CD14-positive monocyte (primary cell): ENCODE measurements at places on chromosomes 7 and 10.

DNA sequence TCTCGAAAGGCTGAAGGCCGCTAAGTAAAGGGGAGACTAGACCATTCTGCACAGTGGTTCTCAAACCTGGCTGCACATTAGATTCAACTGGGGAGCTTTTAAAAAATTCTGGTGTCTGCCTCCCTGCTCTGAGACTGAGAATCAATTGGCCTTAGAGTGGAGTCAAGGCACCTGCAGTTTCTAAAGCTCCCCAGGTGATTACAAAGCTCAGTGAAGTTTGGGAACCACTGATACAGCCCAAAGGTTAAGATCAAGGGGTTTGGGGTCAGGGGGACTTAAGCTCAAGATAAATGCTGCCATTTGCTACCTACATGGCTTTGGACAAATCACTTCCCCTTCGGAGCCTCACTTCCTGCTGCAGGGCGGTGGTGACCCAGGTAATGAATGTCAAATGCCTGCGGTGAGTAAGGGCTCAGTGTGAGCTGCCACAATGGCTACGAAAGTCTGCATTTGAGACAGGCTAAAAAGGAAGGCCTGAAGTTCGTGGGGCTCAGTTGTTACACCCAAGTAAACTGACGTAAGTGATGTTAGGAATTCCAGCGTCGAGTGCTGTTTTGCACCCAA, 72.3 kb downstream of the TLL2 start:
- DNase-seq = no peak

DNA sequence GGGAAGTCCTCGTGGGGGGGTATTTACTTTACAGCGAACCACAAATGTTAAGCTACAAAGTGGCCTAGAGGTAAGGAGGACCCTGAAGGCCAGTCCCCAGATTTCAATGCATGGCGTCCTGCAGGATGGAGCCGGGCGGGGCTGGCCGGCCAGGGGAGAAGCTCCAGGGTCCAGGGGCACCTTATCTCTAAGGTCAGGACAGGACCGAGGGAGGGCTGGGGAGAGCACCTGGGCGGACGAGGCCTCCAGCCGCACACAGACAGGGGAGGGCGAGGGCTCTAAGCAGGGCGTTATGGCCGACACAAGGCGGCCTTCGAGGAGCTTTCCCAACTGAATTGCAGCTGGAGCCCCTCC, 96.4 kb upstream of the DIP2C start:
- no peak for DNase-seq

DNA sequence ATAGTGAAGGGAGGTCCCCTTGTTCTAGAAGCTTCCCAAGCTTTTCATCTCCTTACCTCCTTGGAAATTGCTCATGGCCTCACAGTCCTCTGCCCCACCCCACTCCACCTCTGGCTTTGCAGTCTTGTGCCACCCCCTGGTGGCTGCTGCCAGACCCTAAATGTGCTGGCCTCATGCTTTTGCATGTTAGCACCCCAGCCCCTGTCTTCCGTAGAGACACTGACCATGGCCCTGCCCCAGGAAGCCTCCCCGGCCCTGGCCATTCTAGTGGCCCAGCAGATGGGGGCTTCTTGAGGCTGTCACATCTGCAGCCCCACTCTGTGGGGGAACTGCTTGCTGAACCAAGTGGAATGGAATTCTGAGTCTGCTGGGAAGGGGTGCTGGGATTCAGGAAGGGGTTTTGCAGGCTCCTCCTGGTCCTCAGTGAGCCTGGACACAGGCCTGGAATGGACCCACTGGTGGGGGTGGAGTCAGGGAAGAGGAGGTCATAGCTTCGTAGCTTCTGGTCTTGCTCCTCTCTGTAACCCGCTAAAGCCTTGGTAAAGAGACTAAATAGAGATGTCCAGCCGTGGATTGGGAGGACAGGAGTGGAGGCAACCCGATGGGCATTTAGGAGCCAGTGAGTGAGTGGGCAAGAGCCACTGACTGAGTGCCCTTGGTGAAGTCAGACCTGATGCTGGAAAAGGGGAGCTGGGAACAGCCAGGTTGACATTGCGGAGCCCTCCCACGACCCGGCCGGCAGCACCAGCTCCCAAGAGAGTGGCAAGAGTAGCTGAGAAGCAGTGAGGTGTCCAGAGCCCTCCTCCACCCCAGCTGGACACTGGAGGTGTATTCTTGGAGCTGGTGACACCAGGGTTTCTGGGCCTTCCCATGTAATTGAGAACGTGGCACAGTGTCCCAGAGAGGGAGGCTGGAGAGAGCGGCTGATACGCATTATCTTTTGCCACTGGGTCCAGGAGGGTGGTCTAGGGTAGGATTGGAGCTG, 20.9 kb downstream of the RAMP3 start:
- DNase-seq = no peak

DNA sequence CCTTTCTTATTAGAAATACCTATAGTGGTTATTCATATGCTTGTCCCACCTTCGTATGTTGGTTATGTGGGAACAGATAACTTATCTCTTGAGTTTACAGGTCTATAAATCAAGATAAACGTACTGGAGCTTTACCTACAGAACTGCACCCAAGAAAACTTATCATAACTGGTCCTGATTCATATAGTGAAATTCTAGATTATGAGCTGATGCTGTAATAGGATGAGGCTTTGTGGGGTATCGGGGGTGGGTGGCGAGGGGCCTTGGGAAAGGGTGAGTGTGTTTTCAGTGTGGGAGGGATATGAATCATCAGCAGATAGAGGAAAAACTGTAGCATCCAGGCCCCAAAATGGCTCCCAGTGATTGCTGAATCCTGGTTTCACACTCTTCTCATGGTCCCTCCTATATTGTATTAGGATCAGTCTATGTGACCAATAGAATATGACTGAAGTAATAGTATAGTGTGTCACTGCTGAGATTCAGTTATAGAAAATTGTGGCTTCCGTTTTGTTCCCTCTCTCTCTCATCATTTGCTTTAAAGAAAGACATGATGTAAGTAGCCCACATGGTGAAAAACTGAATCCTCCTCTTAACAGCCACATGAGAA, 706.8 kb upstream of the LRRTM3 start:
- DNase-seq = no peak

DNA sequence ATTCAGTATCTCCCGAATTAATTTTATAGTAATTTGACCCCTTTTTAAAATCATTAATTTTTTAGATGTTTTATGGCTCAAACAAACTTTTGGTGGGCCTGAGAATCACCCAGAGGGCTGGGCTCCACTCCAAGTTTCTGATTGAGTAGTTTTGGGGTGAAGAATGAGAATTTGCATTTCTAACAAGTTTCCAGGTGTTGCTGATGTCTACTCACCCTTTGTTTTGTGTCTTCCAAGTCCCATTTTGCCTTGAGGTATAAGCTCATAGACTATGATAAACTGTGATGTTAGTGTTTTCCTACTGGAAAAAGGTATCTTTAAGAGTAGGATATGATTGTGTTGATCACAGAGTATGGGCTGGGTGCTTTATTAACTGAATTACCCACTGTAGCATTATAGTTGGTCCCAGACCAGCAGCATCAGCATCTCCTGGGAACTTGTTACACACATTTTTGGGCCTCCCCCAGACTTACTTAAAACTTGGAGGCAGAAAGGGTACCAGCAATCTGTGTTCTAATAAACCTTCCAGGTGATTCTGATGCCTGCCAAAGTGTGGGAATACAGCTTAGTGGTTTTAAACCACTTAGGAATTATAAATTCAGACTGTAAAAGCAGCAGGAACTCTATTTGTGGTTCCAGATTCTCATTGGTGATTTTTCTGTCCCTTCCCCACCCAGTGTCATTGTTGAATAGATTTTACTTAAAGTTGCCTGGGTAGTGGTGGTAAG, 19.1 kb downstream of the ZNRF2 start:
- DNase-seq = no peak

DNA sequence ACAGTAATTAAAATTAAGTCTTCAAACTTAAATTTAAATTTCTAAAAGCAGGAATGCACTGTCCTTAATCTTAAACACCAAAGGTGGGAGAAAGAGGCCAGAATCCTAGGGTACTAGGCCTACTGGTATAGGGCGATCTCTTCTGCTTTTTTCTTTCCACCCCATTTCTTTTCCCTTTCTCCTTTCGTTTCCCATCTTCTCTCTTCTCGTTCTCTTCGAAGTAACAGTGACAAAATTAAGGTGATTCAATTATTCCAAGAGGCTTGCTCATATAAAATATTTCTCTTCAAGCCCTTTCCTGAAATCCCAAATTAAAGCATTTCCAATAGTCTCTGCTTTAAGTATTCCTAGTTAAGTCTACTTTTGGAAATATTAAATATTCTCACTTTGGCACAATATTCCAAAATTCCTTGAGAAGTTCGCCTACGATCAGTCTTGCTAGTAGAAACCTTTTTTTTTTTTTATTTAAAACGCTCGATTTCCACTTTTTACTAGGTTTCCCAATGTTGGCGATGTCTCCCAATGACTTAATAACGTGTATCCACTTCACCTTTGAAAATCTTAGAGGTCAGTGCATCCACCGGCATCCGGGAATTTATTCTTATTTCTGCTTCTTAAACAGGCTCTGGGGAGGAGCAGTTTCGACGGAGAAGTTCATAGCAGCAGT, 765 bp upstream of the LCOR start:
- DNase-seq = no peak

DNA sequence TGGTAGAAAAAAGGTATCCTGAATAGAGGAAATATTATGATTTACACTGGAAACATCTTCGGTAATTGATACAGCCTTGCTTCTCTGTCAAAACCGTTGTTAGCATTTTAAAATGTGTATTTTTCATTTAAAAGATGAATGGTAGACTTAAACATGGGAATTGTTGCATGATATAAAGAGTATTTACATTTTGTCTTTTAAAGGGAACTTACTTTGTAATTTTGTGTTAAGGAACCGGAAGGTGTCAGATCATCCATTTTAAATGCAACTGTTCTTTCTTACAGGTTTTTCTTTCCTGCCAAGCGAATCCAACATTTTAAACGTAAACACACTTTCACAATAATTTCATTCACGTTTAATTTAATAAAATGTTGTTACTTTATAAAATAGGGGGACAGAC, 1.8 kb upstream of the IGF2BP3 start:
- DNase-seq = no peak

GRCh38 chr10:110676016-110676415, 31.9 kb downstream of the RBM20 start:
- DNase-seq = no peak

- no peak for DNase-seq
Measured at GRCh38 chr7:1950066-1950451, 280.0 kb downstream of the ELFN1 start.

GRCh38 chr7:139773371-139773770, 4.4 kb downstream of the HIPK2 start:
- no peak for DNase-seq

- DNase-seq = no peak
Measured at GRCh38 chr10:99872367-99873162, 90.1 kb downstream of the ABCC2 start.

- DNase-seq = no peak
Measured at GRCh38 chr10:127157506-127158200, 38.7 kb downstream of the INSYN2A start.

- no peak for DNase-seq
Measured at GRCh38 chr10:13399752-13400151, 51.7 kb upstream of the SEPHS1 start.

DNA sequence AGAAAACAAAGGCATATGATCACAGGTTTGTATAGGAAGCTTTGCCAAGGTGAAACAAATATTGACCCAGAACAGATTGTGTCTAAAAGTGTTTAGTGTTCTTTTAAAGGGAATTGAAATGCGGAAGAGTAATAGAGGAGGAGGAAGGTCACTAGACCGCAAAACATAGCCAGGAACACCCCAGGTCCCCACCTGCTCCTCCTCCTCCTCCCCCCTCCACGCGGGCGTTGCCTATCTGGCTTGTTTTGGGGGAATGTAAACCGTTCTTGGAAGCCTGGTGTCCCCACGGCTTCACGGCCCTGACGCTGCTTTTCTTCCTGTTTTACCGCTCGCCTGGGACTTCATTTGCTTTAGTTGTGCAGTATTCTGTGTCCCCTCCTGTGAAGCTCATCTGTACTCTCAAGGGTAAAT, 81.0 kb upstream of the PFKP start:
- no peak for DNase-seq

DNA sequence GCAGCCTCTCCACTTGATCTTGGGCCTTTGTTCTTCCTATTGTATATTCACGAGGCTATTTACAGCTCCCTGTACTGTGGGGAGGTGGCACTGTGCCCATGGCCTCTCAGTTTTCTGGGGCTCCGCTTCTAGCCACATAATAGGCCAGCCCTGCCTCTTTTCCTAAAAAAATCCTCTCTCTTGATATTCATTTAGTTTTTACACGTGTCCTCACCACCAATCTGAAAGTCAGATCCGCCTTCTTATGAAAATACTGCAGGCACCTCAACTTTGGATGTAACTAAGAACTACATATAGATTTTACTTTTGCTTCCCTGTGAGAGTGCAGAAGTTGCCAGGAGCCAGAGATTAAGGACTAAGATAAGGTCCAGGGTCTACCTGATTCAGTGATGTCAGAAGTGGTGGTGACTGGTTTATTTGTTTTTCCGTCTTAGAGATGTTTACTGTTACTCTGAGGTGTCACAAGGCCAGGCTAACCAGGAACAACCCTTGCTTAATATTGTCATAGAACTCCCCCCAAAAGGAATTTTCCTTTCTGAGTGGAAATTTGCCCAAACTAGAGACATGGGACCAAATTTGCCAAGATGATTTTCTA, 7.8 kb downstream of the BAMBI start:
- no peak for DNase-seq

DNA sequence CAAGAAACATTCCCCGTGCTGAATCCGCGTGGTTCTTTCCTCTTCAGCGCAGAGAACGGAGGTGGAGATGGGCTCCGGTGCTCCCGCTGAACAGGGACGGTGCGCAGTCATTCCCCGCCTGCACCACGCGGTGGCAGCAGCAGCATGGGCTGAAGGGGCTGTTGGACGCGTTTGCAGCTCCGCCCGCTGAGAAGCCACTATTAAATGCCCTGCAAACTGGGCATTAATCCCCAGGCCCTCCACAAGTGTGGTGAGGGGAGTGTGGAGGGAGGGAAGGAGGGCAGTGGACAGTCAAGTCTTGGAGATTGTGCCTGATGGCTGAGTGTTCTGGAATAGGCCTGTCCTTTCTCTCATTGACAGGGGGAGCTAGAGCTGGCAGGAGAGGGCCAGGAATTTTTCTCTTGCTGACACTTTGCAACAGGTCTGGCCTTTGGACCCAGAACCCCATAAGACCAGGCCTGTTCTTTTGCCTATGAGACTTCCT, 240.2 kb upstream of the INHBA start:
- DNase-seq = peak; percentile 62

GRCh38 chr7:114048386-114049235, 129.8 kb upstream of the PPP1R3A start:
- no peak for DNase-seq

- DNase-seq = no peak
Measured at GRCh38 chr7:83546586-83546985, 102.4 kb downstream of the SEMA3E start.

DNA sequence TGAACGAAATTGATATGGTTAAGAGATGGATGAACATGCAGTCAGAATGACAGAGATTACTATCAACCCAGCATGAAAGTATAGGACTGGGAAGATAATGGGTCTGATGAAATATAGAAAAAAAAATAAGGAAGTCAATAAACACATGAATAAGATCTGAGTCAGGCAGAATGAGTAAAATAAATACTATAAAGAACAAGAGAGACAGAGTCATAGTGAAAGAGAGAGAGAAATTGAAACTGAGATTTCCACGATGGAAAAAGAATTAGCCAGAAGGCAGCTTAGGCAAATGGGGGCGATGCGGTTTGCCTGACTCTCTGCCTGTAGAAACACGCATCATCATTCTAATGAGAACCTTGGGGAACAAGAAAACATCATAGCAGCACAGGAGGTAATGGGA, 26.6 kb downstream of the SEMA3D start:
- no peak for DNase-seq

- DNase-seq = no peak
Measured at GRCh38 chr7:35753761-35754603, 46.9 kb upstream of the SEPTIN7 start.

- DNase-seq = no peak
Measured at GRCh38 chr10:83806717-83807116, 332.6 kb upstream of the GHITM start.
